ENCODE measurements at places on chromosomes 1 and 21. TPM values are rescaled to one million over a fixed set of nuclear protein-coding genes. Genes with fewer than 3 reads are reported as not detected.

DNA sequence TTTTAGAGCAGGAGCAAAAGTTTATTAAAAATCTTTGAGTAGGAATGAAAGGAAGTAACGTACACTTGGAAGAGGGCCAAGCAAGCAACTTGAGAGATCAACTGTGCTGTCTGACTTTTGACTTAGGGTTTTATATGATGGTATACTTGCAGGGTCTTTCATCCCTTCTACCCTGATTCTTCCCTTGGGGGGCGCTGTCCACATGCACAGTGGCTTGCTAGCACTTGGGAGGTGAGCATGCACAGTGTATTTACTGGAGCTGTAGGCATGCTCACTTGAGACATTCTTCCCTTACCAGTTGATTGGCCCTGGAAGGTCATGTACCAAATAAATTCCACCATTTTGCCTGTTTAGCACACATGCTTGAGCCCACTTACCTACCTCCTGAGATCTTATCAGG is 1001.3 kb upstream of the ADGRL2 start:
- DNase-seq = no peak

DNA sequence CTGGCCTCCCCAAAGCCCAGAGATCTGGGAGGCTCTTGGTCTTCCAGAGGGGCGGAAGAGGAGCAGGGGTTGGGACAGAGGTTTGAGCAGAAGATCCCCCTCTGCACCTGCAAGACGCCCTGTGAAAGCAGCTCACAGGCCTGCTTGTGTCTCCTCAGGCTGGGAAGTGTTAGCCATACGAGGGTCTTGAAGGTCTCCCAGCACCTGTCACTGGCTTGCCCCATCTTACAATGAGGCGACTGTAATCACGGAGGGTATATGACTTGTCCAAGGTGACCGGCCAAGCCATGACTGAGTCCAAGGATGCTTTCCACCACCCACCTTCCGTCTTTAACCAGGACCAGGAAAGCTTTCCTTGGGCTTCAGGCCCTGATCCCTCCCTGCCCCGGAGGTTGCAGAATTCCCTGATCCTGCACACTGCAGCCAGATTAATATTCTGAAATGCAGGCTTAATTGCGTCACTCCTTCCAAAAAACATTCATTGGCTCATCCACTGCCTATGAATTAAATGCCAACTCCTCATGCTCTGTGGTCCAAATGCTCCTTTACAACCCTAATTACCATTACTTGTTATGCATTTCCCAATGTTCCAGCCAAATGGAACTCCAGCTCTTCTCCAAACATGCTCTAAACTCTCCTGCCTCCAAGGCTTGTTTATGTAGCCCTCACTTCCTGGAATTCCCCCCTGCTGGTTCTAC is 64.0 kb downstream of the DDX20 start:
- DNase-seq = no peak

CFHR4 gene
- polyA plus RNA-seq = not detected

DNA sequence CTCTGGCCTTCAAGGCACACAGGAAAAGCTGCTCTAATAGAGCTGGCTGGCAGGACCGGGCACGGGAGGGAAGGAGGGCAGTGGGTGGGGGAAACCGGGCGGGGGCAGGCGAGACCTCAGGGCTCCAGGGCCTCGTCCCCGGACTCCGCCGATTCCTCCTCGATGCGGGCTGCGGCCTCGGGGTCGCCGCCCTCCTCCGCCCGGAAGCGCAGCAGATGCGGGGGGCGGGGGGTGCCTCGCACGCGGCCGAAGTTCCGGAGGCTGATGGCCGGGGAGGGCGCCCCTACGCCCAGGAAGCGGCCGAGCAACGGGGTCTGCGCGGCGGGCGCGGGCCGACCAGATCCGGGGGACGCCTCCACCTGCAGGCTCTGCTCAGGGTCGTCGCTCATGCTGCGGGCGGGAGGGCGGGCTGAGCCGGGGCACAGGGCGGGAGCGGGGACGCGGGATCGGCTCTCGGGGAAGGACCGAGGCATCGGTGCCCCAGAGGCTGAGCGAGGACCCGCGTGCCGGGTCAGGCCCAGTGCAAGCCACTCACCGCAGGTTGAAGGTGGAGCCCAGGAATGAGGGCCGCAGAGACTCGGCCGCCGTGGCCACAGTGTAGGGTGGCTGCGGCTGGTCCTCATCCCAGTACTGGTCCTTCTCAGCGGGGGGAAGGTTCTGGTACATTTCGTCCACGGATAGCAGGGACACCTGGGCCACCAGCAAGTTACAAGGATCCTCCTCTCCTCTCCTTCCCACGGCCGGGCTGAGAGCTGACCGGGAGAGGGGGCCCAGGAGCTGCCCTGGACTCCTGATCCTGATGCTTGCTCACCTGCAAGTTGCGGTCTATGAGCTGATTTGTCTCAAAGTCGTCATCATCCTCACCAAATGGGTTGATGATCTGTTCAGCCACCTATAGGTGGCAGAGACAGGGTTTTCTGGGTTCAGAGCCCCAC is 3.6 kb downstream of the BEST4 start:
- DNase-seq = no peak

GRCh38 chr1:53957194-53957818 is 11.2 kb downstream of the LRRC42 start:
- DNase-seq = no peak

DNA sequence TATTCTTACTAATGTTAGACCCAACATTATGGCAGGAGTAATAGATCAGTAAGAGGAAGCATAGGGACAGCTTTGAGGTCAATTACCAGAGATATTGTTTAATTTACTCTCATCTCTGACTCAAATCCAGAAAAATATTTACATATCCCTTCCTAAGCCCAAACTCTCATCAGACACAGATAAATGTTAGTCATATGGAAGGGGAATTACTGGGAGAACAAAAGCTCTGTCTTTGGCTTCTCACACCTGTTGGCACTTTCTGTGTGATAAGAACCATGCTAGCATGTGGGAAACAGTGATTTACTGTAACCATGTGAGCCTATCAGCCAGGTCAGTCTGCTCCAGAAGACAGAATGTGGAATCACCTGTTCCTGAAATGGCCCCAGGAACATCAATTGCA is 72.4 kb downstream of the DUSP10 start:
- no peak for DNase-seq

LCE2B gene
- not detected for polyA plus RNA-seq

TMEM50B gene
- polyA plus RNA-seq = 87.5 TPM

DNA sequence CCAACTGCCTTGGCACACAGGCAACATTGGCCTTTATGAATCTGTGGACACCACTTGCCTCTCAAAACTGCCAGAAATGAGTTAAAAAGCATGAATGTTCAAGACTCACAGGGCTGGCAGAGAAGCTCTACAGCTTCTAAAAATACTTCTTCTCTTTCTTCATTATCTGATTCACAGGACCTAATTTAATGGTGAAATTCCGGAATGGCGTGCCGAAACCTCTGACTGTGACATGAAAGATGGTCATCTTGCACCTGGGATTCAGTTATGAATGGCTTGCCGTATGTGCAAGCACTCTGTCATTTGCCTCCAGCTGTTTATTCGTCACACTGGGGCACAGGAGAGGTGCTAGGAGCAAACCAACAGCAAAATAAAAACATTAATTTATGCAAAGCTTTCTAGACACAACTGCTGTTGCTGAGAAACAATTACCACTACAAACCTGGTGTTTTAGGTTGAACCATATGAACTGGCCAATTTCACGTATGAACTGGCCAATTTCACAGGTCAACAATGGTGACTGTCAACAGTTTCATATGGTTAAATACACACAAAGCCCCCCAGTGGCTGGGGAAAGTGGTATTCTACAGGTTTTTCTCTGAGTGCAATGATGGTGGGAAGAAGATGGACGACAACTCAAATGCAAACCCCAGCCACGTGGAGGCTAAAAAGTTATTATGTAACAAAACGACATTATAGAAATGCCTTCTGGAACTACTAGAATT is 648.3 kb downstream of the KIF26B start:
- no peak for DNase-seq

MPZL1 gene
- polyA plus RNA-seq = 115 TPM

GRCh38 chr1:29767769-29768425 is 531.6 kb downstream of the PTPRU start:
- DNase-seq = no peak

DNA sequence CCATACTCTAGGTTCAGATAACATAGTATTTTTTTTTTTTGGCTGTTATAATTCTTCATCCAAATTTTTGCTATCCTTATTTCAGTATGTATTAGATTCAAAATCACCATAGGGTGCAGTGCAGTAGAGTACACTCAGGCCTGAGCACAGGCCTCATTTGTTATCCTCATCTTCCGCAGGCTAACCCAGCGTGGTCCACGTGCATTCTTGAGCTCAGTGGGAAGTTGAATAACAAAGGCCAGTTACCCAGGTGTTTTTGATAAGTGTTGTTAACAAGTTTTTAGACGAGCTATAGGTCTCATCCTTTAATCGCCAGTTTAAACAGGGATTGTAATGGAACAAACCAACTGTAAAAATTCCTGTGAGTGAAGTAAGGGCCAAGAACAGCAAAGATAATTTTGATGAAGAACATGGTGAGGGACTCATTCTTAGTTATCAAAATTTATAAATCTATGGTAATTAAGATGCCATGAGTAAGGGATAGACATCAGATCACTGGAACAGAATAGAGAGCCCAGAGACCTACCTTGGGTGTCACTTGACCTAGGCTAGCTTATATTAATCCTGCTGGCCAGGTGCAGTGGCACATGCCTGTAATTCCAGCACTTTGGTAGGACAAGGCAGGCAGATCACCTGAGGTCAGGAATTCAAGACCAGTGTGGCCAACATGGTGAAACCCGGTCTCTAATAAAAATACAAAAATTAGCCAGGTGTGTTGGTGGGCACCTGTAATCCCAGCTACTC is 22.0 kb downstream of the FLVCR1 start:
- no peak for DNase-seq
